ENCODE measurements at places on chromosomes 13 and 19. TPM values are rescaled to one million over a fixed set of nuclear protein-coding genes. Genes with fewer than 3 reads are reported as not detected.

SMIM17 gene
- total RNA-seq, result not detected

KRTDAP gene
- not detected for total RNA-seq

ABHD17A gene
- total RNA-seq, result 81.3 TPM

- no peak for DNase-seq
These were observed 59.3 kb upstream of the WDFY2 start for GRCh38 chr13:51524829-51525566.

DNA sequence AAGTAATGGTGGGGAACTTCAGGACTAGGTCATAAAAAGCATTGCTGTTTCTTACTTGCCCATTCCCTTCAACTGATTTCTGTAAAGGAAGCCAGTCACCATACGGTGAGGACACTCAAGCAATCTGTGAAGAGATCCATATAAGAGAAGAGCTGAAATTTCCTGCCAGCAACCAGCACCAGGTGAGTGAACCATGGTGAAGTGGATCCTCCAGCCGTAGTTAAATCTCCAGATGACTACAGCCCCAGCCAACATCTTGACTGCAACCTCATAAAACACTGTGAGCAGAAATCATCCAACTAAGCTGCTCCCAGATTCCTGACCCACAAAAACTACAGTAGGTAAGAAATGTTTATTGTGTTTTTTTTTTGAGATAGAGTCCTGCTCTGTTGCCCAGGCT lies 3.8 kb upstream of the SLC6A16 start:
- DNase-seq, result no peak

GRCh38 chr13:107680115-107680514 lies 535.2 kb downstream of the LIG4 start:
- no peak for DNase-seq

DNA sequence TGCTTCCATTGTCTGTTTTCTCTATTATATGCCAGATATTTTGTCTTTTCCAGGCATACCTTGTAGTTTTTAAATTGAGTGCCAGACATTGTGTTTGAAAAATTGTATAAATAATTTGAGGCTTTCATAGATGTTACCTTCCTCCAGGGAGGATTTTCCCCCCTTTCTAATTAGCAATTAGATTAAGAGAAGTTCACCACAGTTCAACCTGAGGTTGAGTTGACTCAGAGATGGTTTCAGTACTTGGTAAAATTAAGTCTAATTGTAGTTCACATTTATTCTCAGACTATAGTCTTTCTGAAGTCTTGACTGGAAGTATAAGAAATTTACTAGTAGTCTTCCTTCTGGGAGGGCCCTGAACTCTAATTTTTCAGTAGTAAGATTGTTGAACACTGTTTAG lies 104.1 kb upstream of the SCEL start:
- no peak for DNase-seq

DNA sequence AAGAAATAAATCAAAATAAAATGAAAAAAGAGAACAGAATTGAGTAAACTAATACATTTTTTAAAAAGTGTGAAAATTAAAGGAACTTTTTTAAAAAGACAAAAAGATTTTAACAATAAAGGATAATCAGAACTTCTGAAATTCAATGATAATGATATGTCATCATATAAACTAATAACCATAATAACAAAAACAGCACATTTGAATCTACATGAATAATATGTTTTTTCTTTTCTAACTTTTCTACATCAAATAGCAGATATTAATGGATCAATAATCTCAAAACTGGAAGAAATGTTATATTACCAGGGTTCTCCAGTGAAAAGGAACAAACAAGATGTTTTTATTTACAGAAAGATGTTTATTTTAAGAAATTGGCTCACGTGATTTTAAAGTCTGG lies 903.3 kb upstream of the MIR17HG start:
- DNase-seq, result no peak
